AG09309 (cell line): ENCODE measurements at places on chromosomes 16 and 17.

GRCh38 chr16:68524069-68524820 lies 14.8 kb upstream of the ZFP90 start:
- DNase-seq = no peak

GRCh38 chr17:71677439-71677838 lies 443.4 kb upstream of the SOX9 start:
- DNase-seq = no peak

GRCh38 chr17:14057591-14057990 lies 11.7 kb upstream of the COX10 start:
- no peak for DNase-seq

- DNase-seq = no peak
Observed at GRCh38 chr17:73247726-73248125, 14.0 kb downstream of the CPSF4L start.

GRCh38 chr17:81160747-81161453 lies 4.4 kb upstream of the PVALEF start:
- DNase-seq = no peak

DNA sequence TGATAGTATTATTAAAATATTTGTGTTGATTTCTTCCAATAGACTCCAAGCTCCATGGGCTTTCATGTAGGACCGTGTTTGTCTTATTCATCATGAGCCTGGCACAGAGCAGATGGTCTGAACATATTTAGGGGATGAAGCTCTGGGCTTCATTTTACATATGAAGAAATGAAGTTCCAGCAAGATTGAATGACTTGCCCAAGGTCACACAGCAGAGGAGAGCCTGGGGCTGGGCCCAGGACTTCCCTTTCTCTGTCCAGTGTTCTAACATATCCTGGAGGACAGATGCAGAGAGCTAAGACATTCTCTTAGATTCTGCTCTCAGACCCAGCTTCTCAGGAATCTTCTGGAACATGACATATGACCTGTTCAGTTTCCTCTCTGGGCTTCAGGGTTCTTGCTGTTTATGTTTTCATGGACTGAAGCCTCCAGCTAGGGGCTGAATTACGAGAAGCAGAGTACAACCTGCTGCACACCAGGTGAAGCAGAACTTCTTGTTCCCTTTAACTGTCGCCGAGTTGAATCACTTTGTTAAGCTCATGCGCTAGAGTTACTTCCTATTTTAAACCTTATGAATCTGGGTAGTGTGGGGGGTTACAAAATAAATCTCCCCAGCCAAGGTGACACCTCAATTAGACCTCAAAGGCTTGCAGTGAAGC lies 53.6 kb downstream of the GPRC5B start:
- no peak for DNase-seq

- DNase-seq = no peak
Observed at GRCh38 chr16:74447578-74447977, 26.3 kb upstream of the CLEC18B start.

GRCh38 chr16:9331503-9331902 lies 240.1 kb downstream of the HAPSTR1 start:
- no peak for DNase-seq
